ENCODE measurements at places on chromosomes 4 and X. TPM values are rescaled to one million over a fixed set of nuclear protein-coding genes. Genes with fewer than 3 reads are reported as not detected.

GBA3 gene
- polyA plus RNA-seq, result not detected

ABLIM2 gene
- 9.1 TPM for polyA plus RNA-seq

PGAM4 gene
- polyA plus RNA-seq, result not detected

GRCh38 chrX:136896121-136896914 lies 15.8 kb upstream of the RBMX start:
- DNase-seq, result no peak

DNA sequence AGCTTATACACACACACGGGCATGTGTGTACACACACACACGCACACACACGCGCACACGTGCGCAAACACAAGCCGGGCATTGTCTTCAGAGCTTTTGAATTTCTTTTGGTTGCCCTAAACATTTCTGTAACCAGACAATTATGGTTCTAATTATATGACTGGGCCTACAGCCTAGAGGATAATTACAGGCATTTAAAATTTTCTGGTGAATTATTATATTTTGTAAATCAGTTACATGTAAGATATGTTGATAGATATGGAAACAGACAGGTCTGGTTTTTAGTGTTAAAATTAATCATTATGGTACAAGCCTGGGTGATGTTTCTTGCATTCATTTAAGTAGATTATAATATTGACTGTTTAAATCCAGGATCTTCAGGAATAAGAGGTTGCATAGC lies 1120.5 kb downstream of the ADGRL3 start:
- DNase-seq, result no peak

- DNase-seq, result no peak
These were observed 31.0 kb upstream of the FAT4 start for GRCh38 chr4:125283707-125284279.

All from heart right ventricle (tissue), 16 donors.